ENCODE measurements at places on chromosomes 3 and 15.

DNA sequence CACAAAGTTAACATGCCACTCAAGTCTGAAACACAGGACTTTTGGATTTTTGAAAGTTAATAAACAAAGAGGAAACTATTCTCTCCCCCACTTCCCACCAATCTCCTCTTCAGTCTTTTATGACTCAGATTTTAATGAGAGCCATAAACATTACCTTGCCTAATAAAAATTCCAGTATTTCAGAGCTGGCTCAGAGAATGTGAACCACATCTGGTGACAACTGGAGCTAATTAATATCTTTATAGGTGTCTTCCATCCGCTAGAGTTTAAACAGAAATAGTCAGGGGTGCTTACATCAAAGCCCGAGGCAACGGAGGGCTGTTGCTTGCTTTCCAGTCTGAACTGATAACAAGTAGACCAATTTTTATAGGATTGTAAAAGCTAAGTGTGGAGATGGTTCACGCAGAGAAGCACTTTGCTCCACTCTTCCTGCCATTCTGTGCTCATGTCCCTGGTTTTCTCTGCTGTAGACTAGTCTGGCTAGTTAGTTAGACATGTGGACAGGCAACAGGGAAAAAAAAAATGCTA lies 363.6 kb downstream of the NR2F2 start:
- DNase-seq: no peak

DNA sequence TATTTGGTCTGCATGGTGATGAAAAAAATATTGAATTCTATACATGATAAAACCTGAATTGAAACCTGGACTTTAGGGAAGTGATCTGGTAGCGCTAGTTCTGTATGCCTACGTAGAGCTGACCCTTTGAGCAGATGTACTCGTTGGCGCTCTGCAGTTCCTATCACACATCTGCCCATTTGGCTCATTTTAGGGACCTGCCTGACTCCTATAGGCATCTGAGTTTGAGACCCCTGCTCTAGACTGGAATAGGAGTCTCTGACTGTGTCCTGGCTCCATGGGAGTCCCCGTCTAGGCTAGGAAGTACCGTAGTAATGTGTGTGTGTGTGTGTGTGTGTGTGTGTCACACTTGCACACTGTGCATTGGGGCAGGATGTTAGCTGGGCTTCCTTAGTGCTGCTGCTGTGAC lies 21.2 kb downstream of the STARD5 start:
- DNase-seq: no peak

GRCh38 chr3:176741664-176742047 lies 455.6 kb downstream of the TBL1XR1 start:
- no peak for DNase-seq

DNA sequence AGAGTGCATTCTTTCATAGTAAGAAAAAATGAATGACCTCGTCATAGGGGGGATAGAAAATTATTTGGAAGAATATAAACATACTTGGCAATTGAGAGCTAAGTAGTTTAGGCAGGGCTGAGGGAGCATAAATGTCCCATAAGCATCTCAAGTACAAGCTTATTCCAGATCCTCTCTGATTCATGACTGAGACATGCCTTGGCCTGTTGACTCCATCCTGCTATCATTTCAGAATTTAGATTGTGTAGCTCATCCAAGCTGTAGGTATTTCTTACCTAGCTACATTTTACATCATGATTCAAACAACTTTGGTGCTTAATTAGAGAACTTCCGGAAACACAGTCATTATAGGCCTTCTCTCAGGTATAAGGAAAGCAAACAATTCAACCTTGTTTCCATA lies 12.3 kb downstream of the POGLUT1 start:
- no peak for DNase-seq

DNA sequence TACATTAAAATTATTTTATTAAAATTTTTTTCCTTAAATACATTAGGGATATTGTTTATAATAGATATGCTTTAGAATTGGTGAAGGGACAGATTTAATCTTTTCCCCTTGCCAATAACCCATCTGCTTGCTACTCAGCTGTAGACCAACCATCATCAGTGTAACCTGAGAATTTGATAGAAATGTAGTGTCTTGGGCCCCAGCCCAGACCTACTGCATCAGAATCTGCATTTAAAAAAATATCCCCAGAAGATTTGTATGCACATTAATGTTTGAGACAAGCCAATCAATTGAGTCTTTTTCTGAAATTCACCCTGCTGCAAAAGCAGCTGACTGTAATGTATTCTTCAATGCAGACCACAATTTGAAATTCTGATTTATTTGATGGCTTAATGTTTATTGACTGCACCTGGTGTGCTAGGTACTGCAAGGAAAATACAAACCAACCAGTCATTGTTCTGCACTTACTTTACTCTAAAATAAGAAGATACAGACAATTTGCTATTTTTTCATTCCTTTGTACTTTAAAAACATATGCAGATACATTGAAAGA lies 190.7 kb upstream of the SGO1 start:
- no peak for DNase-seq

DNA sequence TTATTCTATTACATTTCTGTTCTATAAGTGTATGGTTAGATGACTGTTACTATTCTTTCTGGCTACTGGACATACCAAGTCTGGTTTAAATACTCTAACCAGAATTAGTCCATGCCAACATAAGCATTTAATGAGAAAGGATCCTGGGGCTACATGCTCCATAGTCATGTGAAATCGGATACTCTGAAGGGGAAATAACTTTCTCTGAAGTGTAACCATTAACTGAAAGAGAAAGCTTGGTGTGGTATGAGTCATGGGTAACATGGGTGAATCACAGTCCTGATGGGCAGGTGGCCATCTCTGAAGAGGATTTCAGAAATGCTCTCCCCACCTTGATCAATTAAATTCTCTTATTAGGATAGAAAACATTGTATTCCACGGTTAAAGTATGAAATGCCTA lies 69.4 kb downstream of the FHIT start:
- DNase-seq: peak; percentile 31

- DNase-seq: no peak
These were observed 41.4 kb upstream of the MAGI1 start for GRCh38 chr3:66080167-66080566.

- no peak for DNase-seq
These were observed 34.2 kb upstream of the CHRNB4 start for GRCh38 chr15:78675206-78675605.

DNA sequence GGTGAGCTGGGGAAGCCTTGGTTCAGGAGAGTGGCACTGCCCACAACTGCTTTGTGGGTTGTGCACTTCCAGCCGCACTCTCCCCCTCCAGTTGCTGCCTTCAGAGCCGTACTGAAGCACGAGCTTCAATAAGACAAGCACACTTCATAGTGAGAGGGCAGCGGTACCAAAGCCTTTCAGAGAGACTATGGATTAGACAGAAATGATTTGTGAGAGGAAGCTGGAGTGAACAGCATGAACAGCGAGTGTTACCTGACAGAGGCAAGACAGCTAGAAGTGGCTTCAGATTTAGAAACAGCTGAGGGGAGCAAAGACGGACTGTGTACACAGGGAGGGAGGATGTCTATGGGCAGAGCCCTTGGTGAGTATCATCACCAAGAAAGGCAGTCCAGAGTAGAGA lies 31.1 kb downstream of the HCLS1 start:
- no peak for DNase-seq

DNA sequence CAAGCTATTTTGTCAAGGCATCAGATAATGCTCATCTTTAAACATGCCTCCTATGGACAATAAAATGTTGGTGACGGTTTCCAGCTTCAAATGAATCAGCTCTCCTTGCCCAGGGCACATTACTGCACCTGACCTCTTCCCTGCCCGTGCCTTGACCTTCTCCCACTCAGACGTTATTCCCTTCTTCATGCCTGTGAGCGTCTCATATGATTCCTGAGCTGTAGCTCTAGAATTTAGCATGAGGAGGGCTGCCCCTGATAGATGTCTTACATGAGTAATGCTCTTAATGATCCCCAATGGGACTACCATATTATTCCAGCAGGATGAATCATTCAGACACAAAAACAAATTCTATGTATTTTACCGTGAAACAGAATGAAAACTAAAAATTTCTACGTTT lies 762.7 kb downstream of the ROBO1 start:
- DNase-seq: no peak

DNA sequence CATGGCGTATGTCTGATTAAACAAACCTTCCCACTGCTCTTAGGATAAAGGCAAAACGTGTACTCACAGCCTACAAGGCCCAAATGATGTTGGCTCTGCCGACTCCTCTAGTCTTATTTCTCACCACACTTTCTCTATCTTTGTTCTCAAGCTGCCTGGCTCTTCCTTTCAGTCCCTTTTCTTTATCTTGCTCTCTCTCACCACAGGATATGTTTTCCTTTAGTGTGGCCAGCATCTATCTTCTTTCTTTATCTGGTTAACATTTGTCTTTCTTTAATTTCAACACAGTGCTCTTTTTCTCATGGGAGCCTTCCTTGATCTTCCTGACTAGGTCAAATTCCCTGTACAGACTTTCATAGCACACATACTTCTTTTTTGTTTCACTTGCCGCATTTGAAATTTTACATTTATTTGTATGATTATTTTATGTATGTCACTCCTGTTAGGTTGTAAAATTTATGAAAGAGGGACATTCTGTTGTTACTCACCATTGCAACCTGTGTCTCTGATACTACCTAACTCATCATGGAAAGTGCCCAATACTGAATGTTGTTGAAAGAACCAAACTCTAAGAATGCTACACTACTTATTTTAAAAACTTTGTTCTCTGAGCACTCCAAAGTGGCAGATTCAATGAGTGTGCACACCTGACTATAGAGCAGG lies 328.9 kb upstream of the CBLB start:
- DNase-seq: no peak

GRCh38 chr3:182139627-182140357 lies 428.1 kb downstream of the SOX2 start:
- DNase-seq: no peak

GRCh38 chr3:55873523-55874254 lies 386.6 kb upstream of the WNT5A start:
- no peak for DNase-seq

DNA sequence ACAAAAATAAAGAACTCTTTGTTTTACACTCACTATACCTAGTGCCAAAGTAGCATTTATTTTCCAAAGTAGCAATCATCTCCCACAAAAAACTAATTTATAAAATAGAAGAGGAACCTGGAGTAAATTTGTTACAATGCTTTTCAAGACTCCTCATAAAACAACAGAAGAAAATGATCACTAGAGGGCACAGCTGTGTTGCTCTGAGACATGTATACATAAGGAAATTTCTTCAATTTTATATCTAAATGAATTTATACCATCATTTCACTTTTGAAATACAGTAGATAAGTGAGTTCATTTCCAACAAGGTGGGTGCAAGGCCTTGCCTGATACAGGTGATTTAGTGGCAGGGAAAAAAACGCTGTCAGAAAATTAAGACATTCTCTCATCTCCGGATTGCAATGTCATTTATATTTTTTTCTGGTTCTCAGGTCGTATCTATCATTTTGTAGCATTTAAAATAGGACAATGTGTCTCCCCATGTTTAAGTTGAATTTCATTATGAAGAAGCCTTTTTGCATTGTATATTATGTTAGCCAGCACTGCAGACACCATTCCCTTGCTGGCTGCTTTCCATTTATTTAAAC lies 25.3 kb upstream of the ARHGEF26 start:
- no peak for DNase-seq

- DNase-seq: no peak
These were observed 4.9 kb downstream of the HAUS2 start for GRCh38 chr15:42553554-42553953.

GRCh38 chr3:168952551-168952950 lies 711.0 kb downstream of the MECOM start:
- DNase-seq: no peak

- DNase-seq: no peak
These were observed 15.8 kb upstream of the CYP11A1 start for GRCh38 chr15:74383286-74383685.

DNA sequence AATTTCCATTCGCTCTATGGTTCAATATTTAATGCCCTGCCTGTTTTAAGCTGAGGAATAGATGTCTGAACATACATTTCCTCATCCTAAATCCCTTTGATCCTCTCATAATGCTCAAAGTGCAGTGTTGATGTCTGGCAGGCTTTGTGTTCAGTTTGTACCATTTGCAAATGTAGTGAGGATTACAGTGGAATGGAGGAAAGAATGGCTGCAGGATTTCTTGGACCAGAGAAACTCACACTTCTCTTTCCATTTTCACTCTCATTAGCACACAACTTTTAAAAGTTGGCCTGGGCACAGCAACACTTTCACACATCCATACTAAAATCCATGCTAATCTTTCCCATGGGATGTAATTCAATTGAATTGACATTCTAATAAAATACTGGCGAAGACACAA lies 28.6 kb upstream of the THRB start:
- no peak for DNase-seq

DNA sequence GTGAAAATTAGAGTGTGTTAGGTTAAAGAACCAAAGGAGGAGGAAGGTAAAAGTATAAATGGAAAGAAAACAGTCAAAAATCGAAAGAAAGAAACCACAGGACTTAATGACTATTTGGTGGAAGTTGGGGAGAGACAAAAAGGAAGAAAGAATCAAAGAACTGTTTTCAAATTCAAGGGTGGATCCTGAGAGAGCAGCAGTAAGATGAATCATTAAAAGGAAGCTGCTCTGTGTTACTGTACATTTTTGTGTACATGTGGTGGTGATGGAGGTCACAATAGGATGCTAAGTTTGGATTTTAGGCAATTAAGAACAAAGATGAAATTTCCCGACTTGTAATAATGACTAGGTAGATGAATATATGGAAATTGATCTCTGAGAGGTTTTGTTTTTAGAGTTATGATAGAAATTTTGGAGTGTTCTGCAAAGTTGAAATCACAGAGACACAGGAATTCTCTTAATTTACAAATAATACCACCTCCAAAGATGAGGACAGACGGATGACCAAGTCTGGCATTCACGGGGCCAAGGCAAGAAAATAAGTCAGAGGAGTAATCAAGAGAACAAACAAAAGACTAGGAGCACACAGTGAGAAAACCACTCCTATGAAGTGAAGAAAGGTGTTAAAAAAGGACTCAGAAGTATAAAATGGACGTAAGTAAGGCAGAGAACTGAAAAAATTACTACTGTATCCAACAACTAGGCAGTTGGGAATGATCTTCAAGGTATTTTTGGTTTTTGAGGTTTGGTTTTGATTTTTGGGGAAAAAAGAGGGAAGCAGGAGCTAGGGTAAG lies 7.1 kb downstream of the DHX36 start:
- no peak for DNase-seq

DNA sequence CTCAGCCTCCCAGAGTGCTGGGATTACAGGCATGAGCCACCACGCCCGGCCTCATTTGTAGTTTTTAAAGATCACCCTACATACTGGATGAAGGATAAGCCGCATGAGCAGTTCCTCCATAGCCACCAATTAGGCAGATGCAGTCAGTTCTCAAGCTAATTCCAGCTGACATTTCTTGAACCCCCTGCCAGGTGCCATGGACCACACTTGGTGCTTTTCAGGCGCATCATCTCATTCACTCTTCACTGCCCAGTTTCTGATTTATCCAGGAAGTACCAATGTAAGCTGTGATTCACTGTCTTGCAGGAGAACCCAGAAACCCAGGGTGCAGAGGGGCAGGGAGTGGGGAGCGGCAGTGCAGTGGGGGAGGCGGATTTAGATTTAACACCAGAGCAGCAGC lies 56.5 kb upstream of the RASA2 start:
- no peak for DNase-seq

- peak; percentile 42 for DNase-seq
These were observed 98.0 kb upstream of the TNFAIP8L3 start for GRCh38 chr15:51192521-51193280.

- DNase-seq: no peak
These were observed 254.0 kb upstream of the GPR149 start for GRCh38 chr3:154684021-154684420.

Measured in GM12891 (cell line).